ENCODE measurements at places on chromosomes 13 and 19.
A peak's percentile ranks its signal among the peaks of the same experiment; 100 is the strongest.

- DNase-seq = no peak
Observed at GRCh38 chr19:49339301-49340068, 4.3 kb downstream of the CD37 start.

GRCh38 chr19:50147462-50148423, 15.3 kb downstream of the IZUMO2 start:
- peak; percentile 57 for DNase-seq

- no peak for DNase-seq
Observed at GRCh38 chr13:105441051-105441750, 1094.3 kb downstream of the EFNB2 start.

- DNase-seq = no peak
Observed at GRCh38 chr19:16338470-16339360, 14.1 kb downstream of the KLF2 start.

GRCh38 chr19:44753932-44754749, 5.6 kb downstream of the BCL3 start:
- DNase-seq = peak; percentile 92

DNA sequence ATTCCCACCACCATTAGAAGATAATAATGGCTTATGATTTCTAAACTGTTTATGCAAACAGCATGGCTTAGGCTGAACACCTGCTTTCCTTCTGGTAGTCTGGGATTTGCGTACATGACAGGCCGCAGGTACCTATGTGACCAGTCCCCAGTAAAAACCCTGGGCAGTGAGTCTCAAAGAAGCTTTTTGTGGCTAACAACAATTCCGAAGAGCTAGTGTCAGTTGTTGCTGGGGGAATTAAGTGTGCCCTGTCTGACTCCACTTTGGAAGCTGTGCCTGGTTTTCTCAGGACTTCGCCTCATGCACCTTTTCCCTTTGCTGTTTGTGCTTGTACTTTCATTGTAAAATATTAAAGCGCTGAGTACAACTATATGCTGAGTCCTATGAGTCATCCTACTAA, 250.2 kb upstream of the MIR17HG start:
- DNase-seq = no peak

DNA sequence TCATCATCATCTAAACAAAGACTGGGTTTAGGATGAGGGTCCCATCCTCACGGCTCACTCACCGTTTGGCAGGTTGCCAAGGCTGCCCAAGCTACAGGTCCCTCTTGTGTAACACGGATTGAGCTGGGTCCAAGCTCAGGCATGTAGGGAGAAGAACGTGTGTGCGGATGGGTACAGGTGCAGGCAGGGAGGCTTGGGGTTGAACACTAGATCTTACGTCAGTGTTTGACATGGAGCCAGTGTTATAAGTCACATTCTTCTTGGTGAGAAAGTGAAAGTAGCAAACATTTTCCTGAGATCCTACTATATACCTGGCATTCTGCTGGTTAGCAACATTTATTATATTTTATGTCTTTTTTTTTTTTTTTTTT, 136.8 kb upstream of the RNF113B start:
- DNase-seq = no peak

DNA sequence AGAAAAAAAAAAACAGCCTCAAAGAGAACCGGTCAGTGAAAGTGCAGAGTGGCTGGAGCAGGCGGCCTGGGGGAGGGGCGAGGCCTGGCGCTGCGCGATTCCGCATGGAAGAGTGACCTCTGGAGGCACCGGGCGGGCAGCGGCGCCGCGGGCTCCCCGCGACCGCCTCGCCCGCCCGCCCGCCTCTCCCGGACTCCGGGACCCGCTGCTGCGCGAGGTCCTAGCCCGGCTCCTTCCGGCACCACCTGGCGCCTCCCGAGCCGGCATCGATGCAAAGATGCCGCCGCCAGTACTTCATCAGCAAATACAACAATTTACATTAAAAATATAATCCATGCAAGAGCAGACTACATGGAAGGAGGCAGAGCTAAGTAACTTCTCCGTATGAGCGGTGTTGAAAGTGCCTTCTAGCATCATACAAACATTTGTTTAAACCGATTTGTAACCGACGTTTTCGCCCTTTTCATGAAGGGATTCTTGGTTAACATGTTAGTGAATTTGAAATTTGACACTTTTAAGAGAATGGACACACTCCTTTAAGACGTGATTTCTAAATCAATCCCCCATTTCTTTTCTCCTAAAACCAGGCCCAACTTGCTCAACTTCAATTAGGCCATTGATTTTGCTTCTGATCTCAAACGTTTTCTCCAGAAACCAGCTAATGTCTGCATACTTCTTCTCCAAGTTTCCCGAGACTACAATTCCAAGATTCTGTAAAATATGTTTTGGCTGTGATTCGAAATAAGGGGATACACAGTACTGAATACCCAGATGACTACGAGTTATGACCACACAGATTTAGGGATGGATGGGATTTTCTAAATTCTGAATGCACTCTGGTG, 2.1 kb downstream of the EFNB2 start:
- DNase-seq = no peak

DNA sequence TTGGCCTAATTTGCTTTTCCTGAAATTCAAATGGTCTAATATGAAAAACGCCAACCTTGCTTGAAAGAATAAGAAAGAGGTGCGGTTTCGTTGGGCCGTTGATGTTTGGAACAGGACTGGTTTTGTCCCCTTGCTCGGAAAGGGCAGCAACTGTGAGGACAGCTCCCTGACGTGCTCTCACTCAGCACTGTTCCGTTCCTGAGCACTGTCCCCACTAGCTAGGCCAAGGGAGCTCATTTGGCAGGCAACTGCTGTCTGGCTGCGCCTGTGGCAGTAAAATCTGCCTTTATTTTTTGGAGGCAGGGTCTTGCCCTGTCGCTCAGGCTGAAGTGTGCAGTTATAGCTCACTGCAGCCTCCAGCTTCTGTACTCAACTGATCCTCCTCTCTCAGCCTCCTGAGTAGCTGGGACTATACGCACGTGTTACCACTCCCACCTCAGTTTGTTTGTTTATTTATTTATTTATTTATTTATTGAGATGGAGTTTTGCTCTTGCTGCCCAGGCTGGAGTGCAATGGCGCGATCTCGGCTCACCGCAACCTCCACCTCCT, 4.5 kb downstream of the LDLR start:
- DNase-seq = no peak

GRCh38 chr13:36418022-36418805, 14.1 kb upstream of the CCNA1 start:
- DNase-seq = no peak

- DNase-seq = no peak
Observed at GRCh38 chr19:6602729-6603114, 11.8 kb upstream of the CD70 start.

DNA sequence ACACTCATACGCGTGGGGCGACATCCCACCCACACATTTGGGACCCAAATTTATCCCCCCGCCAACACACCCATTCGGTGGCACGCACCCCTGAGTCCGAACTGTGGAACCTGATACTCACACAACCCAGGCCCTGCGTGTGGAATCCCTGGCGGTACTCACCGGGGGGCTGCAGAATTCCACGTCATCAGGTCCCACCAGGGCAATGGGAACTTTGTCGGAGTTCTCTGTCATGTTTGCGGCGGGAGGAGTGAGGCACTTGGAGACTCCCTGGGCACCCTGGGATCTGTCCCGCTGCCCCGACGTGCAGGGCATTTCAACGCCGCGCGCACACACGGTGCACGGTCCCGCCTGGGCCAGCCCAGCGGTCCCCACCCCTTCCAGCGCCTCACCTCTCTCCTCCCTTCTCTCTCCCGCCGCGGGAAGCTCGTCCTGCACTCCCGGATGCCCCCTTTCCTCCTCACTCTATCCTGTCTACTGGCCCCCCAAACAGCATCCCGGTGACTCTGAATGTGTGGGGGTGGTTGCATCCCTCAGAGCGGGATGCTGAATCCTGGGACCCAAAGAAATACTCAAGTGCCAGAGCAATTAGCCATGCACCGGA, at the start of gene CNMD:
Gene CNMD, minus strand, starts transcription at position 353 of the 604 bp plus-strand sequence. Its CDS starts 119 bp downstream, at position 234.
- no peak for DNase-seq

DNA sequence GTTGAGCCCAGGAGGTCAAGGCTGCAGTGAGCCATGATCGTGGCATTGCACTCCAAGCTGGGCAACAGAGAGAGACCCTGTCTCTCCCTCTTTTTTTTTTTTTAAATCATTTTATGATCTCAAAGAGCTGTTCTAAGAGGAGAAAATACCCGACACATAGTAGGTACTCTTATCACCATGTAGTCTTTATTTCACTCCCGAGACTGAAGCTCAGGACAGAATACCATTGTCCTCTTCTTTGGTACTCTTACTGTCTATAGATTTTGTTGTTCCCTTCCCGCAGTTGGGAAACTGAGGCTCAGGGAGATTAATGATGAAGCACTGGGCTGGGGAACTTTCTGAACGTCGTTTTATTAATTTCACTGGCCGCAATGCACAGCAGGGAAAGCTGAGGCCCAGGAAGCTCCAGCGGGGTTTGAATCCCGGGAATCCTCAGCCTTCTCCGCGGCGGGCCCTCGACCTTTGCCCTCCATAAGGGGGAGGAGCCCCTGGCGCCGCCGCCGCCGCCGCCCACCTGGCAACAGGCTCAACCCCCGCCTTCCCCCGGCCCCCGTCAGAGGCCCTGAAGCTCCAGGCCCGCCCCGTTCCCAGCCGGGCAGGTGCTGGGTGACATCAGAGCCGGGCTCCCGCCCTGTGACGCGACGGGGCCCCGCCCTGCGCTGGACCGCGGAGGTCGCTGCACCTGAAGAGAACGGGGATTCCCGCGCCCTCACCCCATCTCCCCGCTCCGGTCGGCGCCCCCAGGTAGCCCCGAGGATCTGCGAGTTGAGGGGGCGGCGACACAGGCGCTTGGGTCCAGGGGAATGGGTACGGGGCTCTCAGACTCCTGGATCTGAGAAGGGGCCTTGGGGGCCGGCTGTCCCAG, 1.6 kb downstream of the MYH14 start:
- DNase-seq = no peak

DNA sequence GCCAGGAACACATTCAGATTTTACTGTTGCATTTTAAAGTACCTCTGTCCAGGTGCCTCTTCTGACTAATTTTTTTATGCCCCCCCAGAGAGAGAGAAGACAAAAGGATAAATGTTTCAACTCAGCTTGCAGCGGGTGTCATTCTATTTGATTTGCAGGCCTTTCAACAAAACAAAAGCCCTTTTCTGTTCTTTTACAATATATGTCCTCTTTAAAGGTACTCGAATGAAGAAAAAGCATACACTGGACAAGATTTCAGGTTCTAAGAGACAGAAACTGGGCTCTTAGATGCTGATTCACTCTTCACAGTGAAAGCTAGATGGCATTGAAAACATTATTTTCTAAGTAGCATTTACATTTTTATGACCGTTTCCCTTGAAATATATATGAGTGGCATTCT, 2.9 kb upstream of the FRY start:
- no peak for DNase-seq

- no peak for DNase-seq
Observed at GRCh38 chr13:71721104-71721503, 145.9 kb downstream of the DACH1 start.

- DNase-seq = no peak
Observed at GRCh38 chr13:104983601-104984000, 1551.9 kb downstream of the EFNB2 start.

- DNase-seq = no peak
Observed at GRCh38 chr19:4557971-4558941, 1.2 kb downstream of the SEMA6B start.

DNA sequence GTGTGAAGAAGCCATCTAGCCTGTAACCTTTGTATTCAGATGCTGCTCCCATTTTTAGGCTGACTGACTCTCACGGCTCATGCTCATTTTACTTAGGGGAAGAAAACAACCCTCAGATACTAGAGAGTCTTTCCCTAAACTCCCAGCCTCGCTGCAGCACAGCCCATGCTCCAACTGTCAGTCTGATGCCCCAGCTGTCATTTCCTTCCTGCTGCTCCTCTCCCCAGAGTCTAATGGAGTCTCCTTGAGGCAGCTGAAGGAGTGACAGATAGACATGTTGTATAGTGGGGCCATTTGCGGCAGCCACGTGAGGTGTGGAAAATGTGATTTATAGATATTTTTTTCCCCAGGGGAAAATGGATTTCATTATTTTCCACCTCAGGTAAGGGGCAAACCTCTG, 59.2 kb upstream of the OLFM4 start:
- DNase-seq = no peak

DNA sequence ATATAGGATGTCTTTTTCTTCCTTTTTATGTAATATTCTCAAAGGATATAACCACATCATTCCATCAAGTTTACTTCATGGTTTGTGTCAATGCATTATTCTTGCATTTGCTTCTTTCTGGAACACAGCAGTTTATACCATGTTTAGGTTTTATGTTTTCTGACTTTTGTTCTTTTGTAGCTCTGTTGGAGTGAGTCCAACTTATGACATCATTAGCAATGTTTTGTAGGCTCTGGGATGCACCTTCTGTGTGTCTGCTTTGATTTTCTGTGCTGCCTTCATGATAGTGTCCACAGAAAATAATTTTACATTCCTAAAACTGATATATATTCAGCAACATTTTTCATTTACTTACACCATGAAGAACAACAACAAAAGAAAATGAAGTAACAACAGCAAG, 68.9 kb downstream of the SHISA2 start:
- DNase-seq = no peak

DNA sequence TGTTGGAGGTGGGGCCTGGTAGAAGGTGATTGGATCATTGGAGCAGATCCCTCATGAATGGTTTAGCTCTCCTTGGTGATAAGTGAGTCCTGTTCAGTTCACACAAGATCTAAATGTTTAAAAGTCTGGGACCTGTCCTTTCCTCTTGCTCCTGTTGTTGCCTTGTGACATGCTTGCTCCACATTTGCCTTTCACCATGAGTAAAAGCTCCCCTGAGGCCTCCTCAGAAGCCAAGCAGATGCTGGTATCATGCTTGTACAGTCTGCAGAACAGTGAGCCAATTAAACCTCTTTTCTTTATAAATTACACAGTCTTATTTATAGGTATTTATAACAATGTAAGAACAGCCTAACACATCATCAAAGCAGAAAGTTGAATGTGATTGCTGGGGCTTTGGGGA, 24.2 kb upstream of the RFC3 start:
- DNase-seq = no peak

- no peak for DNase-seq
Observed at GRCh38 chr19:33468361-33469170, 53.0 kb downstream of the PEPD start.

DNA sequence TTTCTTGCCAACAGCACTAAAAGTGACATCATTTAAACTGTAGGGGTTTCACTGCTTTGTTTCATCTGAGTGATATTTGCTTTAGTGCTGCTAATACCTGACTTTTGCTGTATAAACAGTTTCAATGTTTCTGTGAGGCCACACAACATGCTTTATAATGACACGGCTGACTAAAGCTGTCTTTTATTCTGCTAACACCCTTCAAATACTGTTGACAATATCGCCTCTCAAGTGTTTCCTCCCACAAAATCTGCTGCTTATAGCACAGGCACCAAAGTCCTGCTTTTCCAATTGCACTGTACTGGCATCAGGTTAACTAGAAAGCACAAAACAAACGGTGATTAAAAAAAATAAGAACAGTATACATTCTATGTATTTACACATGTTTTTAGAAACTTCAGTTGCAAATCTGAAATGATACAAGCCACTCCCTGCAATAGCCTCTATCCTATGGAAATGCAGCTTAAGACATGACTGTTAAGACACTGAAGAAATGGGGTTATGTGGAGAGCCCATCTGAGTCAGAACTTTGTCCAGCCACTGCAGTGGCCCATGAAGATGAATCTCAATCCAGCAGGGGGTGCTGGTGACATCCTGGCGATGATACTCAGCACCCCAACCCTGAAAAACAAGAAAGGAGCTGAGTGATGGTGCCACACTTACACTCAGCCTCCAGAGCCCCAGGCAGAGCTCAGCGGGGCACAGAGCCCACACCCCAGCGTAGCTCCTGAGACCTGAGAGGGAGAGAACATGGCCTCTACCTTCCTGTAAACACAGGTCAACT, 29.4 kb downstream of the RFXAP start:
- DNase-seq = no peak
